ENCODE measurements at places on chromosomes 13 and 19.

- DNase-seq, result no peak
These were observed 23.9 kb downstream of the DHRS12 start for GRCh38 chr13:51780099-51780498.

DNA sequence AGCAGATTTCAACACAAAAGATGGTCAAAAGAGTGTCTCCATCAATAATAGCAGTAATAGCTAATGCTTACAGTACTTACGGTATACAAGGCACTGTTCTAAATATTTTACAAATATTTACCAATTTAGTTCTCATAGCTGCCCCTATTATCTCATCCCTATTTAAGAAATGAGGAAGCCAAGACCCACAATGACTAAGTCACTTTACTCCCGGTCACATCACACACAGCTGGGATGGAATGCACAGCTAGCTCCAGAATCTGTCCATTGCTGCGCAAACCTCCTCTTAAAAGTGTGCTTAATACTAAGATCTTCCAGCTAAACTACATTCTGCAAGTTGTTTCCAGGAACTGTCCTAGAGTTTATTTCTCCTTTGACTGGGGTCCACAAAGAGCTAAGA lies 63.4 kb downstream of the RAP2A start:
- no peak for DNase-seq

DNA sequence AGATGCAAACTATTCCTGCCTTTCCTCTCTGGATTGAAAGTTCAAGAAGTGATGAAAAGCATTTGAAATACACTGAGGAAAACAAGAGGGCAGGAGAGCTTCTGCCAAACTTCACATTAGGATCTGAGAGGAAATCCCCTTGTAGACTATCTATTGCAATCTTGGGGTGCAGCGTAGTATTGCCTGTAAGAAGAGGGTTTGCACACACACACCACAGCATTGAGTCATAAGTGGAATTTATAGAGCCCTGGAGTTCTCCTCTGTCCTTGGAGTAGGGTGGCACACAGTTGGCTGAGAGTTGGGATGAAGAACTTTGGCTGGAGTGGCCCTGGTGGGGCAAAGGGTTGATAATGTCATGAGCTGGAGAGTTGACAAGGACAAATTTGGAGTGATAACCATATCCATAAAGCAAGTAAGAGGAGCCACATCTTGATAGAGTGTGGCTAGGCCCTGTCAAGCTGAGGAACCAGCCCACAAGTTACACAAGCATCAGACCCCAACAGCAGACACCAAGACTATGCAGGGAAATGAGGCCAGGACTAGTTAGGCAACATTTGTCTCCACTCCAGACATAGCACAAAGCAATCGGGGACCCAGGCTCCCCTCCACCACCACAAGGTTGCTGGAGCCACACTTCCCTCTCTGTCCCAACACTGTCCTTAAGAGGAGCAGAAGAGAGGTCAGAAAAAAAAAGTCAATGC lies 520.9 kb downstream of the KLF5 start:
- no peak for DNase-seq

DNA sequence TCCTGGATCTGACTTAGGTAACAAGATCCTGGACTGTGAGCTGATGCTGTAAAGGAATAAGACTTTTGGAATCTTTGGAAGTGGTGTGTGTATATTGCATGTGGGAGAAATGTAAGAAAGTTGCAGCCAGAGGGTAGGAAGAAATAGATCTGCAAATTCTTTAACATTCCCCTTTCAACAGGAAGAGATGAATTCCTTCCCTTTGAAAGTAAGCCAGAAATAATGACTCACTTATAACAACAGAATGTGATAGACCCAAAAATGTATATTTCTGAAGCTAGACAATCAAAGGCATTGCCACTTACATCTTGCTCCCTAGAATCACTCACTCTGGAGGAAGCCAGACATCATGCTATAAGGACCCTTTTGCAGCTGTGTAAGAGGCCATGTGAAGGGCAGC lies 9.8 kb upstream of the SIAH3 start:
- DNase-seq, result no peak

GRCh38 chr19:38848299-38849146 lies 1.3 kb downstream of the HNRNPL start:
- no peak for DNase-seq

- DNase-seq, result no peak
These were observed 133.7 kb downstream of the RAP2A start for GRCh38 chr13:97567510-97568243.

DNA sequence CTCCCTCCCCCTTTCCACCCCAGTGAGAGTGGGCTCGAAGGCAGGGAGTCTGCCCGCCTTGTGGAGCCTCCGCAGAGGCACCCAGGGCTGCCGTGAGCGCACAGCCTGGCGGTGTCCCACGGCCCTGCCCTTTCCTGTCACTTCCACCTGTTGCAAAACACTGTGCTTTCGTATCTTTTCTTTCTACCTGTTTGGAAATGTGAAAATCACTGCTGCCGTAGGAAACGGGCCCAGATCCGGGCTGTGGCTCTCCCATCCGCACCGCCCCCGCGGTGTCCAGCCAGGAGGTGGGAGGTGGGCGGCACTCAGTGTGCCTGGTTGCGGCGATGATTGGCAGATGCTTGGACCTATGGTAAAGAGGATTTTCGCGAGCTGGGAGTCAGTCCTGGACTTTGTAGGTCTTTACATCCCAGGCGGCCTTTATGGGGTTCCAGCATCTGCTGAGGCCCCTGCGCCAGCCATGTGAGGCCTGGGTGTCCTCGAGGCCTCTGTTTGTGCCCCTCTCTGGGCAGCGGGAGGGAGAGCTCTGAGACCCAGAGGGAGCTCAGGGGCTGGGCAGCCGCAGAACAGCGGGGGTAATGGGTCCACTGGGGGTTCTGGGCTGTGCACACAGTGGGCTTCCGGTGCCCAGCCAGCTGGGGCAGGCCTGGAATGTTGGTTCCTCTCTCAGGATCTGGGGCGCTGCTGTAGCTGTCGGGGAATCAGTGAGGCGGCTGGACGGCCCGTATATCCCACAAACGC lies 6.1 kb downstream of the STK11 start:
- no peak for DNase-seq

DNA sequence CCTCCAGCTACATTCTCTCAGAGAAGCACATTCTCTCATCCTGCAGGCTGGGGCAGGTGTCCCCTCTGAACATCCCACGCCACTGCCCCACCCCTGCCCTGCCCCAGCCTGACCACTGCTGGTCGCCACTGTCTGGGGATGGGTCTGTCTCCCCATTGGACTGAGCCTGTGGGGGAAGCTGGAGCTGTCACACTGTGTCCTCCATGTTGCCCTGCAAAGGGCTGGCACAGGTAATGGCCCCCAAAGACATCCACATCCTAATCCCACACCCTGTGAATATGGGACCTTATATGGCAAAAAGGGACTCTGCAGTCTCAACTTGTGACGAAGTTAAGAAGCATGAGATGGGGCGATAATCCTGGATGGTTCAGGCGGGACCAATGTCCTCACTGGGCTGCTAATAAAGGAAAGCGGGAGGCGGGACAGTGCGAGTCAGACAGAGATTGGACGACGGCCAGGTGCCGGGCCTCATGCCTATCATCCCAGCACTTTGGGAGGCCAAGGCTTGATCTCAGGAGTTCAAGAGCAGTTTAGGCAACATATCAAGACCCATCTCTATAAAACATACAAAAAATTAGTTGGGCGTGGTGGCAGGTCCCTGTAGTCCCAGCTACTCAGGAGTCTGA lies 9.1 kb downstream of the AP2S1 start:
- no peak for DNase-seq

DNA sequence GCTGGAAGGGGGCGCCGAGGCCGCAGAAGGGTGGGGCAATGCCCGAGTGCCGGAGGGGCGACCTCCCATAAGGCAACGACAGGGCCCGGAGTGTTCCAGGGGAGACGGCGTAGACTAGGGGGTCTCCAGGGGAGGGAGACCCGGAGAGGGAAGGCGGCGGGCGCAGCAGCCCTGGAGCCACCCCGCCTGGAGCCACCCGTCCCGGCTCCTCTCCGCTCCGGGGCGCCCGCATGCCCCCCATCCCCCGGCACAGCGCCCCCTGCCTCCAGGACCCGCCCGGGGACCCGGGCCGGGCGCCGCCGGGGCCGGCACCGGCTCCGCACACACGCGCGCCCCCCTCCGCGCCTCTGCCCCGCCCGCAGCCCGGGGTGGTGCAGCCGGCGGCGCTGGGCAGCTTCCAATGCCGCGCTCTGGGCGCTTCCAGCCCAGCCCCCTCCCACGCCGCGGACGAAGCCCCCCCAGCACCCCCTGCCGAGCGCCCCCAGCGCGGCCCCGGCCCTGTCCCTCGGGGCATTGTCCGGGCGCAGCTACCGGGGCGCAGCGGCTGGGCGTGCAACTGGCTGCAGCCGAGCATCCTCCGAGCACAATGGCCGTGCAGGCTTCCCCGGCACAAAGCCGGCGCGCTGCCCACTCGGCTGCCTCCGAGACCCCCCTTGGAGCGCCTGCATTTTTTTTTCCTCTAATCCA lies 519 bp downstream of the PTPRS start:
- no peak for DNase-seq

DNA sequence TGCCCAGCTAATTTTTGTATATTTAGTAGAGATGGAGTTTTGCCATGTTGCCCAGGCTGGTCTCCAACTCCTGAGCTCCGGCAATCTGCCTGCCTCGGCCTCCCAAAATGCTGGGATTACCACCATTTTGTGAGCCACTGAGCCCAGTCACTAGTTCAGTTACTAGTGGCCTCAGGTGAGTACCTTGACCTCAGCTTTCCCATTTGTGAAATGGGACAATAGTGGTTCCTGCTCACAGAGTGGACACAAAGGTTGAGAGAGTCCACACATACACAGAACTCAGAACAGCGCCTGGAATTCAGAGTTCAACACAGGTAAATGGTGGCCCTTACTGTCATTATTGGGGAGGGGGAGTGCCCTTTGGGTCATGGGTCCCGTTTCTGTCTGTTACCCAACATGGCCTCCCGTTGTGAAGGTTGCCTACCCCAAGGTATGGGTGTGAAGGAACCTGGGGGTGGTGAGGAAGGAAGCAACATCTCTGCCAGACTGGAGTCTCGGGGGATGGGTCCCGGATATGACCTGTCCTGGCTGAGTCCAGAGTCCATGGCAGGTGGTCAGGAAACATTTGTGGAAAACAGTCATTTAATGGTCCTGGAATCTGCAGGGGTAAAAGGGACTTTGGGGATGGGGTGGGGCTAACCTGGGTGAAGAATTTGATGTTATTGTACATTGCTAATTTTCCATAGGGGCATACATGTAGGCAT lies 11.7 kb upstream of the IRGC start:
- DNase-seq, result no peak

- no peak for DNase-seq
These were observed 736.3 kb upstream of the KLHL1 start for GRCh38 chr13:70844391-70845108.

DNA sequence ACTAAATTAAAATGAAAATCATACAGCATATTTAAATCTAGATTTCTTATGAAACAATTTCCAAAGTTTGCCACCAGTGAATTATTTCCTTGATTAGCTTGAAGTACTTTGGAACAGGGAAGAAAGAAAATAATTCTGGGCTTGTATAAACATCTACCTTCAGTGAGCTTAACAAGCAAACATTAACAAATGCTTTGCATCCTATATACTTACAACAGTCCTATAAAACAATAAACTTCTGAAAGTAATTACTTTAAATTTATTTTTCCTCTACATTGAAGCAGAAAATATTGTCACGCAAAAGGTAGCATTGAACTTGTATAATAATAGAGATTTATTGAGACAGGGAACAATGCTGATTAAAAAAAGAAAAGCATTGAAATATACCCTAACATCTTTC lies 164.8 kb downstream of the DACH1 start:
- no peak for DNase-seq

GRCh38 chr13:31032528-31033113 lies 100.2 kb downstream of the TEX26 start:
- no peak for DNase-seq

DNA sequence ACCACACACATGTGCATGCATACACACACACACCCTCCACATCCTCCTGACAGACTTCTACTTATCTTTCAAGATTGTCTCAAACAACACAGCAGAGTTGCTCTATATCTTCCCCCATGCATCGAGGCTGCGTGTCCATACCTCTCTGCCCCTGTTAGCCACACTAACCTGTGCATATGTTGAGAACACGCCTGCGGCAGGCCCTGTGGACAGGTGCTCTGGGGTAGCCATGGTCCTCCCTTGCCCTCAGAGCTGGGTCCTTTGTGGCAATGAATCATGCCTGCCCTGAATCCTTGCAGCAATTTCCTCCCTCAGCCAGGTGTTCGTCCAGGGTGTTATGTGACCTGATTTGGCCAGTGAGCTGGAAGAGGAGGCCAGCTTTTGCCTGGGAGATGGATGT lies 213.3 kb downstream of the KATNAL1 start:
- DNase-seq, result no peak

- DNase-seq, result no peak
These were observed 2.3 kb downstream of the CEACAM18 start for GRCh38 chr19:51480590-51480989.

Measured in activated T-cell treated with anti-CD3 and anti-CD28 coated beads for 24 hours (primary cell).